SW 1271 (cell line): ENCODE measurements at places on chromosomes 2 and 18.

- DNase-seq, result no peak
Measured at GRCh38 chr18:36179562-36180355, 7.5 kb upstream of the MOCOS start.

- DNase-seq, result peak; percentile 83
Measured at GRCh38 chr2:207625014-207625907, at the start of gene METTL21A. TSS of gene METTL21A (minus strand) at chr2:207625394. CDS start at chr2:207624375, 1,019 bp downstream.

DNA sequence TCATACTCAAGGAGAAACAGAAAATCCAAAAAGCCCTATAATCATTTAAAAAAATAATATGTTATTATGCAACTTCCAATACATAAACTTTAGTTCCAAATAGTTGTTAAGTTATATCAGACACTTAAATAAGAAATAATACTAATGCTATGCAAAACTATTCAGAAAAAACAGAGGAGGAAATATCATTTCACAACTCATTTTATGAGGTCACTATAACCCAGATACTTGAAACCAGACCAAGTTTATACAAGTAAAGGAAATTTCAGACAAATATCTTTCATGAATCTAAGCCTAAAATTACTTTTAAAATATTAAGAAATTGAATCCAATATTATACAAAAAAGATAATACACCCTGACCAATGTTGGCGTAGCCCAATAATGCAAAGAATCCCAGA, 260.8 kb downstream of the CD226 start:
- DNase-seq, result no peak

DNA sequence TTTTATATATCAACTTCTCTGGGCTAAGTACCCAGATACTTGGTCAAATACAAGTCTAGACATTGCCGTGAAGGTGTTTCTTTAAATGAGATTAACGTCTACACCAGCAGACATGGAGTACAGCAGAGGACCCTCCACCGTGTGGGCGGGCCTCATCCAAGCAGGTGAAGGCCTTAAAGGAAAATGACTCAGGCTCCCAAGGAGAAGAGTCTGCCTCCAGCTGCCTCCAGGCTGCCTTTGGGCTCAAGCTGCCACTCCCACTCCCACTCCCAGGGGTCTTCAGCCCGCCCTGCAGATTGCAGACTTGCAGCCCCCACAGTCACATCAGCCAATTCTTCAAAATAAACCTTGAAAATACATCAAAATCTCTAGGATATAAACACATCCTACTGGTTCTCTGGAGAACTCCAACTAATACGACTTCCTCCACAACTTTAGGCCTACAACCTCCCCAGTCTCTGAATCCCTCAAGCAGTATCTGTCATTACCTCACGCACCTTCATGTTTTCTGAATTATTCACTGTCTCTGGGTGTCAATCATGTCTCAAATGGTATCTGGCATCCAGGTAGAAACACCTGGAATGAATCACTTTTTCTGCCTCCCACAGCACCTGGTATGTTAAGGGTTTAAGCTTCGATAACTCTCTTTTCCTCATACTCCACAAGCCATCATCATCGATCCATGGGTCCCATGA, 6.9 kb downstream of the ITGB1BP1 start:
- DNase-seq, result no peak

GRCh38 chr18:54712306-54712705, 116.0 kb upstream of the RAB27B start:
- no peak for DNase-seq

DNA sequence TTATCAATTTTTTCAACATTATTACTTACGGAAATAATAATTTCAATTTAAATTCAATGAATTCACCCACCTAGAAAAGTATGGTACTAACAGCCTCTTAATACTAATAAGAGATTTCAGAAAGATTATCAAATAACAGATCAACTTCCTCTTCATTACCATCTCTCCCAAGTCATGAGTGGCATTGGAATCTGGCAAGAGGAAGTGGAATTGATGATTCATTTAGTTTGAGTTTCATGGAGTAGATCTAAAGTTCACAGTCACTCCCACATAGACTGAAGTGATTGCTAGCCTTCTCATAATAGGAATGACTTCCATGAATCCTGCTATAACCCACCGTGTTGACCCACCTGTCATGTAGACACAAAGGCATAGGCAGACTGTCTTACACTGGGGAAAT, 77.7 kb upstream of the WDR75 start:
- DNase-seq, result peak; percentile 63

DNA sequence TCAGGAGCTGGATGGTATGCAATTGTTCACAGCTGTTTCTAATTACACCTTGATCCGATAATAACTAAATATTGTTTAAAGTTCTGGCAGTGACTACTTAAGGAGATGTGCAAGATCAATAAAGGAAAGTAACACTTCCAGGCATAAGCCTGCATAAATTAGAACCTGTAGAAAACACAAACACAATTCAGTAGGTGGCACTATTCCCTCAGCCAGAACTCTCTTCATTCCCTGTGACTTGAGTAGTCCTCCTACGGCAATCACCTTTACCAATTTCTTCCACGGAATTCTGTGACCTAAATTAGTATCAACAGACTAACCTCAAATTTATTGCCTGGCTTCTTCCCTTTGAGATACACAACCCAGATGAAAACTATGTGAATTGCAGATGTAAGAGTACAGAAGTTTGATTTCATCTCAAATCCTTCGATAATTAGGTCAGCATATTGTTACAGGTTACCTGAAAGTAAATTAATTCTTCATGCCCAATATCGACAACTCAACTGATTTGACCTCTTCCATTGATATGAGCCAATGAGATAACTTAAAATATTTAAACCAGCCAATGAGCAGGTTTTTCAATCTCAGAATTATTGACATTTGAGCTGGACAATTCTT, 137.8 kb downstream of the PID1 start:
- no peak for DNase-seq

GRCh38 chr18:76553715-76554546, 58.9 kb upstream of the ZNF516 start:
- DNase-seq, result no peak

GRCh38 chr2:163735685-163736432, at the start of gene FIGN:
TSS of gene FIGN (minus strand) at chr2:163736008. CDS start at chr2:163734927, 1,081 bp downstream.
- DNase-seq, result peak; percentile 34

DNA sequence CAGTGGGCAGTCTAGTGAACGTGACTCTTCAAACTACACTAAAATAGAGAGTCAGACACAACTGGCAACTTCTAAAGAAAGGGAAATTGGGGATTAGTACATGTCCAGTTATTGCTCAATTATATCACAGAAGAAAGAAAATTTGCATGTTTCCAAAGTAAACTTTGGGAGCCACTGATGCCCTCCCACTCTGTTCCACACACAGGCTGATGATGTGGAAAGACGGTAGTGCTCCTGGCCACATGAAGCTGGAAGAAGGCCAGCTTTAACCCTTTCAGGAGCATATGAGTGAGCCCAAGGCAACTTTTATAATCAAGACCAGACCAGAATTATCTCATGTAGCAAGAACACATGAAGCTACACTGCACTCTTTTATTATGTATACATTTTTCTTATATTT, 141.0 kb downstream of the NR4A2 start:
- no peak for DNase-seq
